ENCODE measurements at places on chromosomes 13 and 19. TPM values are rescaled to one million over a fixed set of nuclear protein-coding genes. Genes with fewer than 3 reads are reported as not detected.

CCDC169 gene
- 0.13 TPM for total RNA-seq

WDR87 gene
- not detected for total RNA-seq

FCAR gene
- total RNA-seq = not detected

RNF17 gene
- total RNA-seq = not detected

ZNF492 gene
- total RNA-seq = 1.1 TPM

MYO1F gene
- 420 TPM for total RNA-seq

ZNF235 gene
- 5.9 TPM for total RNA-seq

EDDM13 gene
- 2.9 TPM for total RNA-seq

ZNF146 gene
- 64.6 TPM for total RNA-seq

SIRT2 gene
- 51.4 TPM for total RNA-seq

CEACAM1 gene
- total RNA-seq = 43.0 TPM

GRIN2D gene
- total RNA-seq = 0.18 TPM

KMT5C gene
- total RNA-seq = 27.2 TPM

SERPINE3 gene
- total RNA-seq = not detected

PNMA8B gene
- 0.05 TPM for total RNA-seq

TINCR gene
- 0.38 TPM for total RNA-seq

ZNF486 gene
- total RNA-seq = 8.7 TPM

NKPD1 gene
- total RNA-seq = 0.10 TPM

All from activated CD4-positive, alpha-beta memory T cell treated with anti-CD3 and anti-CD28 coated beads, Interleukin-2, amount 10 ng/mL, durations not matched to agents 7 days and 5 days (primary cell).